Activated CD8-positive, alpha-beta memory T cell treated with anti-CD3 and anti-CD28 coated beads, Interleukin-2, amount 10 ng/mL, durations not matched to agents 7 days and 5 days (primary cell): ENCODE measurements at places on chromosomes 16 and 17.
A peak's percentile ranks its signal among the peaks of the same experiment; 100 is the strongest.

- DNase-seq: no peak
These were observed 850 bp upstream of the PNMT start for GRCh38 chr17:39667262-39667944.

GRCh38 chr16:6837722-6838121, 494.9 kb upstream of the RBFOX1 start:
- no peak for DNase-seq

DNA sequence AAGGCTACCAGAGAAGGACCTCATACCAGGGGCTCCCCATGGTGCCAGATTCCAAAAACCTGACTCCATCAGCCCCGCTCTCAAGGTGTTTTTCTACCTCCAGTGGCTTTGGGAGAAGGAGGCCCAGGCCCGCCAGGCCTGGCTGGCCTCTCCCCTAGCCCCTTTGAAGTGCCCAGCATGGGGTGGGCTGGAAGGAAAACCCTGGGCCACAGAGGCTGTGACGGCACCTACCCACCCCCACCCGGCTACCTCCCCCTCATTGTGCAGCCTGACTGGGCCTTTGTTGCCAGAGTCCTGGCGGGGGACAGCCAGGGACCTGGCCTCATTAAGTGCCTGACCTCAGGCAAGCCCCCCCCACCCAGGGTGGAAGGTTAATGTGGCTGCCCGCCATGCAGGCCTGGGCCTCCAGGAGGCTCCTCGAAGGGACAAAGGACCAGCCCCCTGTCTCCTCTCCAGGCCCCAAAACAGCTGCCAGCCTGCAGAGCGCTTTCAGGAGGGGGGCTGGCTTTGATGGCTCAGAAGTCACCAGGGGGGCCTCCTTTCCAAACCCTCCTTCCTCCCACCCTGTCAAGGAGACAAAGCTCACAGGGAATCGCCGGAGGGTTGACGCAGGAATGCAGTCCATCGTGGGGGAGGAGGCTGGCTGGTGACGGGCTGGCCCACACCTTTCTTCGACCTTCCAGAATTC, 159.4 kb downstream of the ZNF423 start:
- DNase-seq: no peak

- no peak for DNase-seq
These were observed 18.7 kb upstream of the OR3A1 start for GRCh38 chr17:3316836-3317235.

GRCh38 chr17:81335773-81336157, 40.7 kb upstream of the SLC38A10 start:
- DNase-seq: no peak

- no peak for DNase-seq
These were observed 60.7 kb downstream of the WSB1 start for GRCh38 chr17:27354491-27355081.

DNA sequence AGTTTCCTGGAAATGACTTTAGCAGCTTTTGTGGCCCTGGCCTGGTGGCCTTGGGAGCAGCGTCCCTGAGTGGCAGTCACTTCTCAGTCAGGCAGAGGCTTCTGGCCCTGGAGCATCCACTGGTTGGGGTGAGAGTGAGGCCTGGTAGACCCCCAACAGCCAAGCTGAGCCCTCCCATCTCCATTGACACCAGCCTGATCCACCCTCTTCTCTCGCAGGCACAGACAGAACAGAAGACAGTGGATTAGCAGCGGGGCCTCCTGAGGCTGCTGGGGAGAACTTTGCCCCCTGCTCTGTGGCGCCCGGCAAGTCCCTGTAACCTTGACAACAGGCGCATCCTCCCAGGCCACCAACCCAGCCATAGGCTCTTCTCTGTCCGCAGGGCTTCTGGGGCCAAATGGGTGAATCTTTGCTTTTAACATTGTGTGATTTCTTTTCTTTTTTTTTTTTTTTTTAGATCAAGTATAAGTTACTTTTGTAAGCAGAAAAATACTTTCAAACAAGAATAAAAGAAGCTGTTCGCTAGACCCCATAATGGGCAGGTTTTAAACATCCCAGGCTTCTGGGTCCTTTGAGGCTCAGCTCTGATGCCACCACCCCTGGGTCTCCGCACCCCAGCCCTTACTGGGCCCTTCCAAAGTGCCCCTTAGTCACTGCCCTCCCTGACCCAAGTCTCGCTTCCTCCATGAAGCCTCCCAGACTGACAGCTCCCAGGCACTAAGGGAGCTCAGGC, 12.7 kb upstream of the FLYWCH1 start:
- DNase-seq: no peak

- no peak for DNase-seq
These were observed 46.8 kb downstream of the FOXK2 start for GRCh38 chr17:82566129-82566960.

GRCh38 chr16:6019490-6019991, 921.9 kb upstream of the EEF2KMT start:
- no peak for DNase-seq

DNA sequence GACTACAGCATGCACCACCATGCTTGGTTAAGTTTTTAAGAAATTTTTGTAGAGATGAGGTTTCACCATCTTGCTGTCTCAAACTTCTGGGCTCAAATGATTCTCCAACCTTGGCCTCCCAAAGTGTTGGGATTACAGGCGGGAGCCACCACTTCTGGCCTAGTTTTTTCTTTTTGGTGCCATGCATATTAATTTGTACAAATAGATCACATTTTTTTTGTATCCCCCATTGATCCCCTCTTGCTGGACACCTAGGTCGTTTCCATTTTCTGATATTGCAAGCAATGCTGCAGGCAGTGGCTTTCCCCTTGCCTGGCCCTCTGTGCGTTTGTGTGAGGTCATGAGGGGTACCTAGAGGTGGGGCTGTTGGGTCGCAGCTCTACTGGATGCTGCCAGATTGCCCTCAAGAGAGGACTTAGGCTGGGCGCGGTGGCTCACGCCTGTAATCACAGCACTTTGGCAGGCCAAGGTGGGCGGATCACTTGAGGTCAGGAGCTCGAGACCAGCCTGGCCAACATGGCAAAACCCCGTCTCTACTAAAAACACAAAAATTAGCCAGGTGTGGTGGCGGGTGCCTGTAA, 23.8 kb downstream of the RAP1GAP2 start:
- no peak for DNase-seq

- DNase-seq: no peak
These were observed 302.2 kb downstream of the CNTNAP4 start for GRCh38 chr16:76579277-76579922.

DNA sequence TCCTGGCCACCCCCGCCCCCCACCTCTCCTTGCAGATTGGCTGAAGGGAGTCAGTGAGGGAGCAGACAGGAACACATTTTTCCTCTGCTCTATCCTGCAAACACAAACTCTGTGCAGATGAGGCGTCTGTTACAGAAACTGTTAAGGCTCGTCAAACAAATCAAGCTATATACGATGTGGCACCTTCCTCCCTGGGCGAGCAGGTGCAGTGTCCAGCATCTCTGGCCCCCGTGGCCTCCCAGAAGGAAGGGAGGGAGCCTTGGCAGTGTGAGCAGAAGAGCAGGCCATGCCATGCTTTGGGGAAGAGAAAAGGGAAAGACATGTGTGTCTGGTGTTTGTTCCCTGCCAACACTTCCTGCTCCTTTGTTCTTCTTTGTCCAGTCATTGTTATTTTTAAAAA, 267.8 kb downstream of the UTP18 start:
- no peak for DNase-seq

- DNase-seq: no peak
These were observed 177.2 kb downstream of the CDH8 start for GRCh38 chr16:61858988-61859387.

DNA sequence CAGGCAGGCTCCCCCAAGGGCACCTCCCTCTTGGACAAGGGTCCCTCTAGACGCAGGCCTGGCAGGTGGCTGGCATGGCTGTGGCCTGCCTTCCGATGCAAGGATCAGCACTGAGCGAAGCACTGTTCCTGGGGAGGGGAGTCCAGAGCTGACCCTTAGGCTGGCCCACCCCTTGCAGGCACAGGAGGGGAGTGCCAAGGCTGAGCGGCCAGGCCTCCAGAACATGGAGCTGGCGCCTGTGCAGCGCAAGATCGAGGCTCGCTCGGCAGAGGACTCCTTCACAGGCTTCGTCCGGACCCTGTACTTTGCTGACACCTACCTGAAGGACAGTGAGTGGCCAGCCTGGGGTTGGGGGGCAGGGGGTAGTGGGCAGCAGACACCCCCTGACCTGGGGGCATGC, 16.8 kb upstream of the MYO15B start:
- no peak for DNase-seq

- no peak for DNase-seq
These were observed 30.9 kb downstream of the TMEM204 start for GRCh38 chr16:1564325-1564724.

GRCh38 chr16:71700831-71701230, 23.7 kb downstream of the PHLPP2 start:
- DNase-seq: no peak

DNA sequence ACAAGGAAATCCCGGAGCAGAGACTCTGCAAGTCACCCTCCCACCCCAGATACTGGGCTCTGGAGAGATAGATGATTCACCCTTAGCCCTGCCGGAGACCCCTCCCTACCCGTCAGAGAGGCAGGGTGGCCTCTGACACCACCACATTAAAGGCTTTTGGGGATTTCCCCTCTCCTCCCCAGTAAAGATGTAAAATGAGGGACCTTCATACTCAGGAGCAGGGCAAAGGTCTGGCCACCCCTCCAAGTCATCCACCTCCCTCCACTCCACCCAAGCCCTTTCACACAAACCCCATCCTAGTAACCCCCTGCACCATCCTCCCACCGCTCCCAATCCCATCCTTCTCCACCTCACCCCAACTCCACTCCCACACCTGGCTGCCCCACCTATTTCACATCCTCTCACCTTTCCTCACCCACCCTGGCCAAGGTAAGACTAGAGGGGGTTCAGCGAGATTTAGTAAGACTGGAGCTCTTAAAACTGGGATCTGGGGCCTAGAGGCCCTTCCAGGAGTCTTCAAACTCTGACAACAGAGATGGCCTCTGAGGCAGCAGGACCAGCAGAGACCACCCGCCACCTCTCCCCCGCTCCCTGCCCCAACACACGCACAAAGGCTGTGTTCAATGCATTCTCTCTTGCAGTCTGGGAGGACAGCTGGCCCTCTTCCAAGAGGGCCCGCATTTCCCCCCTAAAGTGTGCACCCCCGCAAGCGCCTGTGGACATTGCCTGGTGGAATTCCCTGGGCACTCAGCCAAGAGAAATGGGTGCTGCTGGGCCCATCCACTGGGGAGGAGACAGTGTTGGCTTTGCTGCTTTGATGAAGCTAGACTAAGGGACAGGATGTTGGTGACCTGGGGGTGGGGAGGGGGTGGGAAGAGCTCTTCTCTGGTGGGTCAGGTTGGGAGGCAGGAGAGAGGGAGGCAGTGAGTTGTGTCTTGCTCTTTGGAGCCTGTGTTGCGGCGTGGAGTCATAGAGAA, 1.1 kb downstream of the ABAT start:
- peak; percentile 43 for DNase-seq

DNA sequence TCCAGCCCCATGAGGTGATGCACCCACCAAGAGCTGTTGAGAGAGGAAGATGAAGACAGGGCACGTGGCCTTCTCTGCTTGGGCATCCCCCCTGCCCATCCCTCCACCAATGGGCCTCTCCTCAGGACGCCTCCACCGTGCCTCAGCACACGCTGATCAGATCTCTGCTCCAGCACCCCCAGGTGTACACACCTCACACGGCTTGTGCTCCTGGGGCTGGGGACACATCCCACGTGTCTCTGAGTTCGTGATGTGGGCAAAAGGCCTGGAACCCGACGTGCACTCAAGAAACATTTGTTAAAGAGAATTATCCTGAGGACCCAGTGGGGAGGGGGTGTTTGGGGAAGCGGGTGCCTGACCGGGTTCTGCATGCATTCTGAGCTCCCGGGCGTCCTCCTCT, 55.3 kb downstream of the MGAT5B start:
- no peak for DNase-seq

DNA sequence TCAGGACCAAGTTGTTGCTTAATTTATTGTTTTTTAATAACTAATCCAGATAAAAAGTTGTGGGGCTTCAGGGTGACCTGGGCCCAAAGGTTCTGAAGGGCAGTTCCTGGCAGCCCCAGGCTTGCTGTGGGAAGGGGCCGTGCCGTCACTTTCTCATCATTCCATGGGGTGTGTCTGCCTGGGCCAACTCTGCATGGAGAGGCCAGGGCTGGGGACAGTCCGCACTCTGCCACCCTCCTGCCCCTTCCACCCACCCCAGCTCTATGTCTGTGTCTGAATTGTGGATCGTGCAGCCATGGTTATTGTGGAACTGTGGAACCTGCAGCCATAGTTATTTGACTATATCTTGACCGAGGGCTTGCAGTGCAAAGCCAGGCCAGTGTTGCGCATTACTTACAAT, 4.0 kb downstream of the LIMD2 start:
- DNase-seq: no peak

DNA sequence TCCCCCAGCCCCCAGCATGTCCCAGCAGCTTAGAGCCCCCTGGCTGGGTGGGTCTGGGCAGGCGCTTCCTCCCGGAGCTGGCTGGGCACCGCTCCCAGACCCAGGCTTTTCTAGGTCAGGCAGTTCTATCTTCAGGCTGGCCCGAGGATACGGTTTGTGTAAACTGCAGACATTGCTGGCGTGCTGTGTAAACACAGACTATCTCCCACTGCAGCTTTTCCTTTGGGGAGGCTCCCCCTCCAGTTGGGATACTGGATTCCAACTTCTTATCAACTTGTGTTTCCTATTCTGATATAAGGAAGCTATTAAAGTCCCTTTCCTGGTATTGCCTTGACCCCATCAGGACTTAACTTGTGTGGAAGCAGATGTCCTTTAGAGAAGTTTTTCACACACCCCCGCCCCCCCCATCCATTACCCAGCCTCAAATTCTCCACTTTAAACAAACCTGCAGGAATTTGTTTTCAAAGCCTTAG, 18.3 kb upstream of the GNA13 start:
- no peak for DNase-seq

- DNase-seq: no peak
These were observed 23.8 kb downstream of the MPP3 start for GRCh38 chr17:43809121-43809520.

GRCh38 chr16:28617874-28618273, 8.0 kb upstream of the SULT1A1 start:
- no peak for DNase-seq

- DNase-seq: no peak
These were observed 4.8 kb upstream of the SP6 start for GRCh38 chr17:47855737-47856136.

DNA sequence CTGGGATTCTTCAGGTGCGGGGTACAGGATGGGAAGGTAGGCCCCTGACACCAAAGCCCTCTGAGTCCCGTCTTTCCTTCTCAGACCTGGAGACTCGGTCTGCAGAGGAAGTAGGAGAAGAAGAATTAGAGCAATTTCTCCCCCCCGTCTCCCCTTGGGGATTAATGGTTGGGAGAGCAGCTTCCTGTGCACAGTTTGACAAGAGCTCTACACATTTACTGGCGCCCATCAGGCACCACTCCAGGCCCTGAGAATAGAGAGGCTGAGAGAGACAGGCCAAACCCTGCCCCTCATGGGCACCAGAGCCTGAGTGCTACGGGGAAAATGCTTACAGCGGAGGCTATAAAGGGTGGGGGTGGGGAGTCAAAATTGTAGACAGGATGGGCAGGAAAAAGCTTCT, 3.5 kb upstream of the C16orf74 start:
- DNase-seq: no peak
